ENCODE measurements at places on chromosomes 7 and 10.
A peak's percentile ranks its signal among the peaks of the same experiment; 100 is the strongest.

GRCh38 chr10:96586419-96587263 is at the start of gene TM9SF3:
Gene TM9SF3 (minus strand): TSS chr10:96587012. CDS start chr10:96586835, 177 bp downstream.
- DNase-seq = peak; percentile 93

DNA sequence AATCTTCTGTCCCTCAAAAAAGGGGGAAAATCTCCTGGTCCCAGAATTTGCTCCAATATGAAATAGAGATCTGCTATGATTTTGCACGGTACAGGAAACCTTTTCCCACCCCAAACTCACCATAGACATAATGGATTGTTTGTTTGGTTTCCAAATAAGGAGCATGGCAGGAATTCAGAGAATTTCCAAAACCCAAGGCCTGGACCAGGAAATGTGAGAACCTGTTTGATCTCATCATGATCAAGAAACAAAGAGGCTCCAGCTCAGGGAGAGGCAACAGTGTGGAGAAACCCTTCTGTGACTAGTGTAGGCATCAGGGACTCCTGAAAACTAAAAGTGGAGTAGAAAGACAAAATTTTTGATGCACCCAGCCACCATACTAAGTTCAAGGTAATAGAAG is 1548.1 kb upstream of the LRRTM3 start:
- no peak for DNase-seq

DNA sequence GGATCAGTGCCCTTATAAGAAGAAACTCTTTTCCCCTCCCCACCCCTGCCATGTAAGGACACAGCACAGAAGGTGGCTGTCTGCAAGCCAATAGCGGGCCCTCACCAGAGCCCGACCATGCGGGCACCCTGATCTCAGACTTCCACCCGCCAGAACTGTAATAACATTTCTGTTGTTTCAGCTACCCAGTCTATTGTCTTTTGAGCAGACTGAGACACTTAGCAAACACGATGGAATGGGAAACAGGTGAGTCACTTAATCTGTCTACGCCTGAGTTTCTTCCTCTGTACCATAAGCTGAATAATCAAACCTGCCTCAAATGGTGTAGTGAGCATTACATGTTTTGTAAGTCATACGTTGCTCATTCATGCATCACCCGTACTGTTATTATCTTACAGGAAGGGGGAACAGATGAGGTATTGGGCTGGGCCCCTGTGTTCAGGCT is 58.2 kb downstream of the STRA8 start:
- no peak for DNase-seq

DNA sequence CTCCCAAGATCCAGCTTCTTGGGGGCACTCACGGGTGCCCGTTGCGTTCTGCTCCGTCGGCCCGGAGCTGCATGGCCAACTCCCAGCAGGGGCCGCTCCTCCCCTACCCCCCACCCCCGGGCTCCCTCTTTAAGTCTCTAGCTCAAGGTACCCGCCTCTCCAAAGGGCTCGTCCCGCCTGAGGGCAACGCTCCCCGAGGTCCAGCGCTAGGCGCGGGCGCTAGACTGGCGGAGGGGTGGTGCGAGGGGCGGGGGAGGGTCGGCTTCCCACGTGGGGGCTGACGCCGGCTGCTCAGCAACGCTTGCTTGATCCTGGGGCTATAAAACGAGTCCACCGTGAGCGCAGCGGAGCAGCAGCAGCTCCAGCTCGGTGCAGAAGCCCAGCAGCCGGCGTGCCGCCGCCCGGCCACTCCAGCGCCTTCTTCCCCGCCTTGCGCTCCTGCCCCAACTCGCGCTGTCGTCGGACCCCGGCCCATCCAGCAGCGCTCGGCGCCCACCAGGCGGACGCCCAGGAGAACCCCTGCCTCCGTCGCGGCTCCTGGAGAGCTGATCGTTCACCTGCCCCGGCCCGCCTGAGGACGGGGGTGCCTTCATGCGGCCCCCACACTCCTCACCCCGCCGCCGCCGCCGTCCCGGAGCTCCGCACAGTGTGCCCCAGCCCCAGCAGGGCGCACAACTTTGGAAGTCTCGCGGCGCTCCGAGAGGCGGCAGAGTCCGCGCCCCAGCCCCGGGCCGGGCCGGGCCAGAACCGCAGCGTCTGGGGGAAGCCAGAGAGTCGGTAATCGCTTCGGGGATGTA is at the start of gene ADRA2A:
ADRA2A (plus strand) TSS at position 348 of the 797 bp plus-strand sequence. CDS start 968 bp downstream, outside the sequence.
- peak; percentile 62 for DNase-seq

DNA sequence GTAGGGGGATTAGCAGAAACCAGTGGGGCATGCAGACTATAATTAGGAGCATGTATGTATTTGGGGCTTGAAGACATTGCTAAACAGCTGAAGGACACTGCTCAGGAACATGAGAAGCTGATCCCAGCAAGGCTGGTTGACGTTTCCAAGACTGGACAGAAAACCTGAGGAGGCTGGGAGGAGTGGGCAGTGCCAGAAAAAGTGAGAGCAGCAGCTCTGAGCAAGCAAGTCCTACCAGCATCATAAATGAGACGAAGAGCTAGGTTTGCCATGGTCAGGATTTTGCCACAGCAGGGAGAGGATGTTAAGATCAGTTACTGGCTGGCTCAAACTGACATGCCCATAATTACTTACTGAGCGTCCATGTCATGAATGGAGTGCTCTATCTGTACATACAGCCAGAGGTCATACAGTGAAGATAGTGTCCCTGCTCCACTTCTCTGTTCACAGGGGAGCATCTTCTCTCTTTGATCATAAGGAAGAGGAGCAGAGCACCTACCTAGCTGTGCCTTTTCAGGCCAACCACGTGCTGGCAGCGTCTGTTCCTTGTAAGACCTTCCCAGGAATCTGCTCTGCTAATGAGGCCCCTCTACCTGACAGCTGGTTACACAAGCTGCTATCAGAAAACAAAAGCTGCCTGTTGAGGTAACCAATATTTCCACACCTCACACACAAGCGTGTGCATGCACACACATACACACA is 44.7 kb downstream of the PDE1C start:
- DNase-seq = no peak

DNA sequence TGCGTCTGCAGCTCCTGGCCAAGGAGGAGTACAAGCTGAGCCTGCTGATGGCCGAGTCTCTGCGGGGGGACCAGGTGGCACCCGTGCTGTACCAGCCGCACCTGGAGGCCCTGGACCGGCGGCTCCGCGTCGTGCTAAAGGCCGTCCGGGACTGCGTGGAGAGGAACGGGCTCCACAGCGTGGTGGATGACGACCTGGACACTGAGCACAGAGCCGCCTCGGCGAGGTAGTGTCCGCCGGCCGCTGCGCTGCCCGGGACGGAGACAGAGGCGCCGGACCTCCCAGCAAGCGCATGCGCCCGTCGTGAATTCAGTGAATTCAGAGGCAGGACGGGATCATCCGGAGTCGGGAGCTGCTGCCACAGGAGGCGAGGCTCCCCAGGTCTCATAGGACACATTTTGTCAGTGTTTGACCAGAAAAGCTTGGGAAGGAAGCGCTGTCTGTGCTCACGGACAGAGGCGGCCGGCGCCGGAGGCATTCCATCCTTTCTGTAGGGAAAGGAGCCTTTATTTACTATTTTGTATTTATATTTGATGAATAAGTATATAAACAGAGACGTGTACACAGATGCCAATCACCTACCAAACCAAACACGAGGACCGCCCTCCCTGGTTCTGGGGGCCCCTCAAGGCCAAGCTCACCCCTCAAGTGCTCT is 30.1 kb upstream of the FOXL3 start:
- no peak for DNase-seq

- DNase-seq = no peak
Observed at GRCh38 chr7:16881844-16882243, at the start of gene AGR3. Gene AGR3 (minus strand): TSS chr7:16881983. CDS start chr7:16878618, 3,365 bp downstream.

GRCh38 chr10:62043421-62044021 is 142.0 kb downstream of the ARID5B start:
- DNase-seq = peak; percentile 78

GRCh38 chr7:39741942-39742623 is 118.7 kb downstream of the RALA start:
- peak; percentile 63 for DNase-seq

DNA sequence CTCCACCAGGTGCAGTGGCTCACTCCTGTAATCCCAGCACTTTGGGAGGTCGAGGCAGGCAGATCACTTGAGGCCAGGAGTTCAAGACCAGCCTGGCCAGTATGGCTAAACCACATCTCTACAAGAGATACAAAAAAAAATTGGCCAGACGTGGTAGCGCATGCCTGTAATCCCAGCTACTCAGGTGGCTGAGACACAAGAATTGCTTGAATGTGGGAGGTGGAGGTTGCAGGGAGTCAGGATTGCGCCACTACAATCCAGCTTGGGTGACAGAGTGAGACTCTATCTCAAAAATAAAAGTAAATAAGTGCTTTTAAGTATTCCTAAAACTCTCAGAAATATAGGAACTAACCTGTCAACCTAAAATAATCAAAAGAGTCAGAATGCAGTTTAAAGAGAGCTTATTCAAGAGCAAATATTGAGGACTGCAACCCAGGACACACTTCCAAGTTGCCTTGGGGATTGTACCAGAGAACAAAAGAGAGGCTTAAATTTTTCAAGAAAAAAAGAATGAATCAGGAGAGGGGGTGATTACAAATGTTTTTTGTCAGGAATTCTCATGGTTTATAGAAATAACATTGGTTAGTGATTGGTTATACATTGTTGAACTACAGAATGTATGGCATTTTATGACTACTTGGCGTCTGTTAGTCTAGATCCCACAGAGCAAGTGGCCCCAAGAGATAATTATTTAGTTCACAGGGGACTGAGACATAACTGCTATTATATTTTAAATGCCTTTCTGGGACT is 33.2 kb upstream of the PPP1R9A start:
- DNase-seq = no peak

DNA sequence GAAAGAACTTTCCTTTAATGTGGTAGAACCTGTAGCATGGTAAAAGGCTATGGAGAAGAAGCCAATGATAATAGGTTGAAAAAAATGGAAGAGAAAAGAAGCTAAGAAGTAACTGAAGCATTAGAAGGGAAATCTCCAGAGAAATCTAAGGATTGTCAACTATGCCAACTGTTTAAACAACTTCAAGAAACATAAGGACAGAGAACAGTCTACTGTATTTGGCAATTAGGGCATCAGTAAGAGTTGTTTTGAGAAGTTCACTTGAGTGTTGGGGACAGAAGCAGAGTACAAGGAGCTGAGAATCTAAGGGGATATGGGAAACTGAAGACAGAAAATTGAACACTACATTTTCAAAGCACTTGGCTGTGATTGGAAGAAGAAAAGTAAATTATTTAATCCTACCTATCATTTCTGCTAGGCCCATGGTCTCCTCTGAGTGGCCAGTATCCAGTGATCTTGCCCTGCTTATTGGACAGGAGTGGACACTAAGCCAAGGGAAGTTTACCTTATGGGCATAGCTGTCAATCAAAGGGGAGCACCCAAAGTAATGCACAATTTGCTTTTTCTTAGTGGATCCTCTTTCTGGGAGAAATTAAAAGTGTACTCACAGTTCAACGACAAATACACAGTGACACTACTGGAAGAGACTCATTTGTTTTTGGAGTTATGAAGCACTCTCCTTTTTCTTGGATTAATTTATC is 56.4 kb upstream of the CCDC71L start:
- DNase-seq = no peak

GRCh38 chr10:127815147-127815546 is 77.6 kb downstream of the CLRN3 start:
- DNase-seq = no peak

DNA sequence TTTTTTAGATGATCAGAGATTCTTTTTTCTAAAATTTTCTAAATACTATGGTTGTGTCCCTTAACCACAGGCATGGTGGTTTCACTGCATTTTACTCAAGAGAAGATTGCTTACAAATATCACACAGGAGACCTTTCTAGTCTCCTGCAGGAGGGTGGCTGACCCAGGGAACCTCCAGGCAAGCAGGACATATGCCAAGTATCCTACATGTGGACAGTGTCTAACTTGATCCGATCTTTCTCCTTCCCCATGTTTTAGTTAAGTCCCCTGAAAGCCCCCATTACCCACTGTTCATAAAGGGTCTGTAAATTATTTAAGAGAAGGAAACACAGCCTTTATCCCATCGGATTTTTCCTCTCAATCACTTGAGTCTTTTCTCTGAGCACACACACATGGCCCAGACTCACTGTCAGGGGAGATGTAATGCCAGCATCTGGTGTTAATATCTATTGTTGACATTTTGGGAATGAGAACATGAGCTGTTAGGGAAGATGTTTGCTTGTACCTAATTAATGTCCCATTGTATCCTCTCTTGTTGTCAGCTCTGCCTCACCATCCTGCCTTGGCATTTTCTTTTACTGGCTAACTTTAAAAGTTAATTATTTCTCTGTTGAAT is 755.2 kb downstream of the AUTS2 start:
- DNase-seq = no peak

- DNase-seq = peak; percentile 89
Observed at GRCh38 chr7:95723583-95724180, 48.7 kb upstream of the DYNC1I1 start.

DNA sequence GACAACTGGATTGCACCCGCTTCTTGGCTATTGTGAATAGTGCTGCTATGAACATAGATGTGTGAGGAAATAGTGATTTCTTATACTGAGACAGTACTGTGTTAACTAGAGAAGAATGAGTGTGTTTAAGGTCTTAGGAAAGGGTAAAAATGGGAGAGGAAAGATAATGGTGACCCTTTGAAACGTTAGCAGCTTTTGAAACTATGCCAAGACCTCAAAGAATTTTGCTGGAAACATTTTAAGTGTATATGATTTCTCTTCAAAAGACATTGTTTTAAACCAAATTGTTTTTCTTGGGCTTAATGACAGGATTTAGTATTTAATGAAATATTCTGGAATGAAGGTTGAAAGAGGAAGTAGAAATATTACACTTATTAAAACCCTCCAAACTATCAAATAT is 100.8 kb upstream of the ARHGAP21 start:
- no peak for DNase-seq

GRCh38 chr7:129053938-129054437 is 923 bp downstream of the TNPO3 start:
- no peak for DNase-seq

DNA sequence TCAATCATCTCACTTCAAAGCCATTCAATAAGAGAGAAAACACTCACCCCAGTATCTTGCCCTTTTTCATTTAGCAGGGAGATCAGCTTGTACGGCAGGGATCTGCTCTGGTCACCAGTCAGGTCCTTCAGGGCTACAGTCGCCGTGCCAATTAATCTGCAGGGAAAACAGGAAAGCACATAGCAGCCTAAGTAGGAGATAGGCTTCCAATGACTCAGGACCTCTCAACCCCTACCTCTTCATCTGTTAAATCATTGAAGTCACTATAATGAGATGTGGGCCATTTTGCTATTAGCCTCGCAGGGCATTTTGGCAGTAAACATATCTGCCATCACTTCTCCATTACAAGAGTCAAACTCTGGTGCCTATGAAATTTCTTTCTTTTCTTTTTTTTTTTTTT is 50.8 kb downstream of the MYOF start:
- no peak for DNase-seq

Measured in OCI-M1 (cell line).